ENCODE measurements at places on chromosomes 7 and 10.

- DNase-seq, result no peak
These were observed 10.4 kb downstream of the TMEM184A start for GRCh38 chr7:1545417-1546246.

DNA sequence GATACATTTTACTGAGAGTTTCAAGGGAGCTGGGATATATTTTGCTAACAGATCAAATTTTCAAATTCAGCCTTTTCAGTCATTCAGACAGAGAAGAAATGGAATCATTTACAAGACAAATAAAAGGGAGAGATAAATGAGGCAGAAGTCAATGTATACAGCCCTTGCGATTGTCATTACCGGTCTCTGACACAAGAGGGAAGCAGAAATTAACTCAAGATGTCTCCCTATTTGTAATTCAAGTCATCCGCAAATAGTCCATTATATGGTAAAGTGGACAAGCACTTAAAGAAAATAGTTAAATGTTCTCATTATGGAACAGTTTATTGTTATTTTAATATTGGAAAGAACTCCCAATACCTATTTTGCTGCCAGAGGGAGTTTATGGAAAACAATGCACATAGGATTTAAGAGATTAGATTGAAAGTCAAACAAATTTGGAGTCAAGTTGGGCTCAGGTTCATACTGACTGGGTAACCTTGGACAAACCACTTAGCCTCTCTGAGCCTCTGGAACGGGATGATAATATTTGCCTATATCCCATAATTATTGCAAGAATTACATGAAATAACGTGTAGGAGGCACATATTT, 89.3 kb upstream of the PRKCQ start:
- DNase-seq, result no peak

- peak; percentile 27 for DNase-seq
These were observed at the start of gene FBXW4 for GRCh38 chr10:101694674-101695403. Gene FBXW4 (minus strand): TSS chr10:101695170. CDS start chr10:101695105, 65 bp downstream.

- no peak for DNase-seq
These were observed 809 bp downstream of the HOXA9 start for GRCh38 chr7:27164367-27165088.

DNA sequence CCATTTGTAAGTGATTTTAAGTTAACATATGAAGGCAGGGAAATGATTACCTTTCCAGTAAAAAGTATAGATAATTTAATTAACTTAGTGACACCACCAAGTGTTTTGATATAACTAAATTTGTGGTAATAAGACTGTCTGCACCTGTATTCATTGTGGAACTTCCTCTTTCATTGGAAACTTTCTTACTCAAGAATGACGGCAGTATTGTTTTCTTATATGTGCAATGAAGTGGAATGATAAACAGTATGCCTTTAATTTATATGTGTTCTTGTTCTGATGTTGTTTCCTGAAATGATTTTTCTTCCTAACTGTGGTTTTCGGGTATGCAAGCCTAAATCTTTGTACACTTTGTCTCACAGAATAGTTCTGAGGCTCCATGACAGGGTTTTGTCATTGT, 46.4 kb downstream of the CASD1 start:
- DNase-seq, result no peak

- DNase-seq, result no peak
These were observed 304.4 kb upstream of the C7orf33 start for GRCh38 chr7:148286150-148286549.

- no peak for DNase-seq
These were observed 17.1 kb downstream of the RAPGEF5 start for GRCh38 chr7:22339725-22340390.

GRCh38 chr7:112665709-112666108, 124.5 kb downstream of the TMEM168 start:
- no peak for DNase-seq
